ENCODE measurements at places on chromosomes 7 and 10. TPM values are rescaled to one million over a fixed set of nuclear protein-coding genes. Genes with fewer than 3 reads are reported as not detected.

AFAP1L2 gene
- polyA plus RNA-seq: 45.4 TPM

TBXAS1 gene
- polyA plus RNA-seq: 22.9 TPM

GRCh38 chr10:9097991-9098306 is 1043.5 kb downstream of the GATA3 start:
- DNase-seq: no peak

GRCh38 chr10:97782455-97783228 is 10.8 kb upstream of the SFRP5 start:
- DNase-seq: no peak

DNA sequence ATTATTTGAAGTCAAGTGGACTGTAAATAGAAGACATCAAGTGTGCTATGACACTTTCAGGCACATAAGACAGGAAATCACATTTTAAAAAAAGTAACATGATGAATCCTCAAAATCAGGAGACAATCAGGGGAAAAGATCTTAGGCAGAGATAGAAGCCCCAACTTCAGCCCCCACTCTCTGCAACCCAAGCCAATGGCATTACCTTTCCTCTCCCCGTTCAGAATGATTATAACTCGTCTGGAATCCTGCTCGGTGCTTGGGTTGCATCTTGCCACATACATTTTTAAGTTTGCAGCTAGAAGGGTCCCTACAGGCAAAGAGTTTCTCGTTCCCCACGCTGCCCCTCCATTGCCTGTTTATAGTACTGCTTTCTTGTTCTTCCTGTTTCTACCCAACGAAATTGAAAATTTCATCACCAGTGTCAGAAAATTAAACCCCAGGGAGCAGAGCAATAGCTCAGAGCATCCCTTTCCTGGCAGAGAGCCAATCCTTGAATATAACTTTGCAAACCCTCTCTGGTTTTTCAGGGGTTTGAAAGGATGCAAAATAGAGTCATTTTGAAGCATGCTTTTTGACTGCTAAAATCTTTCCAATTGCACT is 260.5 kb upstream of the AOAH start:
- DNase-seq: no peak

- no peak for DNase-seq
These were observed 132.7 kb upstream of the HGF start for GRCh38 chr7:81902536-81902935.

GRCh38 chr10:21726601-21727225 is 192.7 kb downstream of the MLLT10 start:
- DNase-seq: no peak
